T-cell (primary cell): ENCODE measurements at places on chromosomes 2 and 18.

DNA sequence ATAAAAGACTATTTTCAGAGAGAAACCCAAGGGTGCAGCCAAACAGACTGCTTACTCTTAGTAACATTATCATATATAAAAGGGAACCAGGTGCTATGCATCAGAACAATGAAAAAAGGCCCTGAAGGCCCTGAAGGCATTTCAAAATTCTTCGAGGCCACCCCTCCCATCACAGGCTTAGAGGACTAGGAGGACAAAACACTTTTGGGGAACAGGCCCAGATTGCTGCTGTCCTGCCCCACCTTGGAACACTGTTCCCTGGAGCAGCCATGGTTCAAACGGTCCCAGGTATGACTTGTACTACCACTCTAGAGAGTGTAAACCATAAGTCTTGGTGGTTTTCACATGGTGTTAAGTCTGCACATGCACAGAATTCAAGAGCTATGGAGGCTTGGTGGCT, 2183.1 kb upstream of the CELF4 start:
- no peak for DNase-seq

DNA sequence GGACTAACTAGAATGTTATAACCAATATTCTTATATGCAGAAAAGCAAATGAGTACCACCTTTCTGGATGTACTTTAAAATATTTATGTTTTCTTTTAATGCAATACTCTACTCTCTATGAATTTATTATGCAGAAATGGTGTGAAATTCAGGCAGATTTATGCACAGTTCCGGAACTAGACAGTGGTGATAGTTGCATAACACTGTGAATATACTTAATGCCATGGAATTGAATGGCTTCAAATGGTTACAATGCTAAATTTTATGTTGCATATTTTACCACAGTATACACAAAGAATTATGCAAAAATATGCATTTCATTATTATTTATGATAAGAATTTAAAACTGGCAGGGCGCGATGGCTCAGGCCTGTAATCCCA, 287.8 kb upstream of the FN1 start:
- DNase-seq, result no peak

GRCh38 chr2:181397331-181397730, 59.9 kb upstream of the ITGA4 start:
- no peak for DNase-seq

DNA sequence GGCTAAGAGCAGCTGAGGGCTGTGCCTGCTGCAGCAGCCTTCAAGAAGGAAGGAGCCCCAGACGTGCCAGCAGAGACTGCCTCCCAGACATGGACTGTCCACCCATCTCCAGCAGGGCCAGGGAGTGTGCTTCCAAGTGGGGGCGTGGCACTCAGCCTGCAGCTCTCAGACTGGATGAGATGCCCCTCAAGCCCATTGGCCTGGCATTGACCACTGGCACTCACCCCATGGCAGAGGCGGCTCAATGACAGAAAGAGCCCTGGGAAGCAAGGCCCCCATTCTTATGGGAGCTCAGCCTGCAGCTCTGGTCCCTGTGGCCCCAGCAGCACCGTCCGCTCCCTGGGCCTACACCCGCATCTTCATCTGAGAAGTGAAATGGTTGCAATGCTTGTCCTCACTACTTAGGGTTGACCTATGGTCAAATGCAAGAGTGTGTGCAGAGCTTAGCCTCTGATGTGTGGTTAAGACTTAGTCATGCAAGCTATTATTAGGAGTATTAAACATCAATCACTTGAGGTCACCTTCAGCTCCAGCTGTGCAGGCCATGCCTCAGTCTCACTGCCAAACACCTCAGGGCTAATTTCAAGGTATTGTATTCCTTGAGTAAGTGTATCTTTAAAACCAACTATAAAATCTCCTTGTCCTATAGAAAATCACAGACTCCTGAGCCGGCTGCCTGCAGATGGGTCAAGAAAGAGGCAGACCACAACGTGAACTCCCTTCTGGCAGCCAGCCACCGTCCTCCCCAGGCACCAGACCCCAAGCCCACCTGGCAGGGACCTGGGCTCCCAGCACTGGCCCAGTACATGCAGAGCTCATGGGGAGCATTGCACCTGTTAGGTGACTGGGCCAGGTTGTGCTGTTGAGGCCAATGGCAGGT, 194.8 kb downstream of the NDUFA10 start:
- DNase-seq, result no peak

- no peak for DNase-seq
Observed at GRCh38 chr2:108145557-108146326, 94.0 kb upstream of the SULT1C3 start.

GRCh38 chr2:220005362-220005761, 377.9 kb downstream of the SLC4A3 start:
- no peak for DNase-seq

- DNase-seq, result no peak
Observed at GRCh38 chr2:192122141-192122540, 72.6 kb downstream of the TMEFF2 start.

DNA sequence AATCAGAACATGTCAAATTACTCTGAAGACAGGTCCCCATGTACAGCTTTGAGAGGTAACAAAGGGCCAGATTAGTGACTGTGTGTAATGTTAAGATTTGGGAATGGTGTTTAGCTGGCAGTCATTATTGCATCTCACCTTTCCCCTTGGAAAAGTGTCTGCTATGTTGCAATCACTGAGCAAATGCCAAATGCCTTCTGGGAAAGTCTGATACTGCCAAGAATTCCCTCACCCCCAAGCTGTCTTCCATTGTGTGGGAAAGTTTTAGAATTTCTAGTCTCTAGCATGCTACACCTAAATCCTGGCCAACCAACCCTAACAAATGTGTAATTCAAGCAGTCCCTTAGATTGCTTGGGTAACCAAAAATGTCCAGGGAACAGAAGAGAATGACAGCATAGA, 13.6 kb upstream of the PELI1 start:
- no peak for DNase-seq

DNA sequence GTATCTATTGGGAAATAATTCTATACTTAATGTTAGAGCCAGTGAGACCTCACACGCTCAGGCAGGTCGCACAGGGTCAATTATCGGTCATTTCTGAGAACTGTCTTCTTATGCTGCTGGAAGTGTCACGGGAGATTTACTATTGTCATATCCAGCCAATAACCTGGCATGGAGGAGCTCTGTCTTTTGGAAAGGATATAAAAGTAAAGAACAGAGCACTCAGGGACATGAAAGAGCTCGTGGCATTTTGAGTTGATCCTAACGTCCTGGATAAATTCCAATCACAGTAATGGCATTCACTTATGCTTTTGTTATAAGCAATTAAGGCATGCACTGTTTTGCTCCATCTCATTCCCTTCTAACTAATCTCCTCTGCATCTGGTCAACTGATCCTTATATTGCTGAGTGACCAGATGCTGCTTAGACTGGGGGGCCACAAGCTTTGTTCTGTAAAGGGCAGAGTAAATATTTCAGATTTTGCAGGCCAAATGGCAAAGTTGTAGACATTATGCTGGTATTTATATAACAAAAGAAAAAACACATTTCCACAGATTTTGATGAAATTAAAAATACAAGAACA, 453.5 kb upstream of the SMIM21 start:
- DNase-seq, result no peak

DNA sequence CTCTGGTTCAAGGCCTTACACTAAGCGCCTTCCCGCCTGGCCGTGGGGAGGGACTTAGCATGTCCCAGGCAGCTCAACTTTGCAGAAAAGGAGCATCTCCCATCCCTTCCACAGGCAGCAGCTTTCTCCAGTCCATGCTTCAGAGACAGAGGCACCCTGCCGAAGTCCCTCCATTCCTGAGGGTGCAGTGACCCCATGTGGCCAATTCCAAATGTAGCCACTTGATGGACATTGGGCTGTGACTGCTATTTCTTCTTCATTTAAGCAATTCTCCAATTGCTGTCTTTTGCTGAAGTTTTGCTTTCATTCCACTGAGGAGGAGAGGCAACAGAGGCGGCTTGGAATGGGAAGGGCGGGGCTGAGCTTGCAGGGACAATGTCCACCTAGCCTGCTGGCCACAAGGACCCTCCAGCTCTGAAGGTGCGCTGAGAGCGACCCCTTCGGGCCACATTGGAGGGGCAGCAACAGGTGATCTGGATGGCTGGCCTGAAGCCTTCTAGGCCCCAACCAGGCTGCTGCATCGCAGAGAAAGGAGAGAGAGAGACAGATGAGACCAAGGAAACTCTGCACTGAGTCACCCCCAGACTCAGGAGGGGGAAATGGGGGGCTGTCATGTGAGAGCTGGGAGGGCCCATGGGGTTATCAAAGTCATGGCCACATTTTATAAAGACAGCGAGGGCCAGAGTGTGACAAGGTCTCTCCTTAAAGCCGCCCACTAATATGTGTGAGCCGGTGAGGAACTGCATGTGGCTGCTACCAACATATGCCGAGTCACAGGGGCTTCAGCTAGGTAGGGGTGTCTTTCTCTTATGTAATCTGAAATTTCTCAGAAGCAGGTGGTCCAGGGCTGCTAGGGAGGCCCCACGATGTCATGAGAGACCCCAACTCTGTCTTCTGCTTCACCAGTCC, 61.3 kb downstream of the LONRF2 start:
- DNase-seq, result no peak

- no peak for DNase-seq
Observed at GRCh38 chr2:2843969-2844548, 513.0 kb upstream of the MYT1L start.

DNA sequence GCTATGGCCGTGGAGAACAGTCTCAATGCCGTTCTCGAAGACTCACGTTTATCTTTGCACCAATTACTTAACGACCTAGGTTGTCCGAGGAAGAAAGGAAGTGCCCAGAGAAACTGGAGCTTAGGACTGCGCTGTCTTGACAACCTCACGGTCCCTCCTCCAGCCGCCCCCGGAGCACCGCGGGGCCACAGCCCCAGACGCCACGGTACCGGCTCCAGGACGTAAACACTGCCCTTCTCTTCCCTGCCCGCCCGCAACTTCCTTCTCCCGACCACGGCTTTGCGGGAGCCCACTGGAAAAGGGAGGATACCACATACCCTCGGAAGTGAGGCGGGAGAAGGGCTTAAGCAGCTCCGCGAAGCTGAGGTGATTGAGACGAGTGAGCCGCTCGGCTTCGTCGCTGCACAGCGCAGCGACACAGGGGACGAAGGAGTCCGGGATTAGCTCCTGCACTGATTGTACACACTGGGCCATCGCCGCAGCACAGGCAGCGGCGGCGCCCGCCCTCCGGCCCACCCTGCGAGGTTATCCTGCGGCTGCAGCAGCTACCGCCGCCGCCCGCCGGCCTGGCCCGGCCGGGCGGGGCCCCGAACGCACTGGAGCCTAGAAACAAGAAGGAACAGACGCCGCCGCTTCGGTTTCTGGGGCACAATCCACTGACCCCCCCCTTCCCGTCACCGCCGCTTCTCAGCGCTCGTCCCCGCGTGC, 483 bp downstream of the TRAPPC8 start:
- DNase-seq, result no peak

DNA sequence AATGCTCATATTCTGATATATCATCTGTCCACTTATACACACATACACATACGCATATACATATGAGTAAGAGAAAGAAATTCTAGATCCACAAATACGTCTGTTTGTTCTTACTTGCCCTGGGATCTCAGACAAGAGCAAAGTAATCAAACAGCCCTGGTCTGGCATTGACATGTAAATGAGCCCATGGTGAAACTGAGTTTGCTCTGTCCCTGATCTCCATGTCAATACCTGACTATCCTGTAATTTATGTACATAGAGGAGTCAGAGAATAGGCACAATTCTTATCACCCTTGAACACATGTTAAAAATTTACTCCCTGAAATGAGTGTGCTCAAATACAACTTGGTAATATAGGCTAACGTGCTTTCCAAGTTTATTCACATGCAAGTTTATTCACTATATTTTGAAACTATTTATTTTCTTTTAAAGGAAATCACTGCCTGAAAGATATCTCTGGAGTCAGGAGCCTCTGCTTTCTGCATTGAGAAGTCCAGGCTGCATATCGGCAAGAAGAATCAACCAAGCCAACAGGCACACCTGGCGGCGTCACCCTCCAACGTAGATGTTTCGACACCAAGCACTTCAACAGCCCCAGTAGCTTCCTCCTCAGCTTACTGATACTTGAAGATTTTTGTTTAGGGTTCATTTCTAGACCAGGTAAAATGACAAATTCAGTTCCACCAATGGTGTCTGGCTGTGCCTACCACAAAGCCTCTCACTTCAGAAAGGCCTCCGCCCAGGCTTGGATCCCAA, 100.6 kb downstream of the CMPK2 start:
- no peak for DNase-seq

- DNase-seq, result no peak
Observed at GRCh38 chr2:63819256-63819655, 22.4 kb upstream of the UGP2 start.

DNA sequence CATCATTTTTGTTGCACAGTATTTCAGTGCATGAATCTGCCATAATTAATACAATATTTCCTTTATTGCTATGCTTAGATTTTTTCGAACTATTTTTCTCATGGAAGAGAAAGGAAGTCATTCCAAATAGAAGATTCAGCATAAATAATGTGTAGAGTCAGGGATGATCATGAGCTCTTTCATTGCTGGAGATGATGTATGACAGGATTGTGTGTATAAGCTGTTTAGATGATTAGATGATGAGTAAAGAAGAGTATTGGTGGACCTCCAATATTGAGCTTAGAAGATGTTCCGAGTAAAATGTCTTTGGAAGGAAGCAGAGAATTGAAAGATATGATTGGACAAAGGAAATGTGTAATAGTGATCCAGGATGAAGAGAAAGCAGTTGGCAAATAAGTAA, 364.5 kb downstream of the PARD3B start:
- no peak for DNase-seq

- no peak for DNase-seq
Observed at GRCh38 chr18:12703096-12703567, 290 bp downstream of the PSMG2 start.

DNA sequence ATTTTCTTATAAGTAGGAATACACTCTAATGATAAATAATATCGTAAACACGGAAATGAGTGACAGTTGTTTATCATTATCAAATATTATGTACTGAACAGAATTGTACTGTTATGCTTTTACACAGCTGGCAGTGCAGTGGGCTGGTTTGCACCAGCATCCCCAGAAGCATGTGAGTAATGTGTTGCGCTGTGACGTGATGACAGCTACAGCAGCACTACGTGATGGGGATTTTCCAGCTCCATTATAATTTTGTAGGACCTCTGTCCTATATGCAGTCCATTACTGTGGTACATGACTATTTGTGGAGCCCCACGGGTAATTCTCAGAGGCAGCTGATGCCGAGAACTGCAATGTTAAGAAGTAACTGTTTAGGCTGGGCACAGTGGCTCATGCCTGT, 77.3 kb upstream of the ATG16L1 start:
- DNase-seq, result no peak

DNA sequence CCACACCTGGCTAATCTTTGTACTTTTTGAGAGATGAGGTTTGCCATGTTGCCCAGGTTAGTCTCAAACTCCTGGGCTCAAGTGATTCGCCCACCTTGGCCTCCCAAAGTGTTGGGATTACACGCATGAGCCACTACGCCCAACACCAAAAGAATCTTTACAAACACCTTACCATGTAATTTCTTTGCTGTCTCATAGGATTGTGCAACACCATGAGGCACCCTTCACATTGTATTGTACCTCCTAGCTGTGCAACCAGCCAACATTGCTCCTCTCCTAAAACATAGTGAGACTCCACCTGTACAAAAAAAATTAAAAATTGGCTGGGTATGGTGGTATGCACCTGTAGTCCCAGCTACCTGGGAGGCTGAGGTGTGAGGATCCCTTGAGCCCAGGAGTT, 3.1 kb upstream of the MFSD6 start:
- DNase-seq, result no peak
